ENCODE measurements at places on chromosomes 2 and 18.

DNA sequence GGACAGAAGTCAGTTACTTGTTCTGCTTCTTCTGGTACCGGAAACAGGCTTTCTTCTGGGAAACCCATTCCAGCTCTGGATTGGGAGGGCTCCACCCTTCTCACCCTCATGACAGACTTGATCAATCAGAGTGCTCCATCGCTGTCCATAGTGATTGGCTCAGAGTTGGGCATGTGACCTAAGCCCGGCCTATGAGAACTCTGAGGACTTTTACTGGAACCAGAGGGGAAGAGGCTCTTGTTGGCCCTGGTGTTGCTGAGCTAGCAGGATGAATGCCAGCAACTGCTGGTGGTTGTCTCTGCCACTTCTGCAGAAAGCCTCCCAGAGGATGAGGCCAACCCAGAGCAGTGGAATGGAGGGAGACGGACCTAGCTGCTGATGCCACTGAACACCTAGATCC is 33.3 kb downstream of the TMEM37 start:
- no peak for DNase-seq

DNA sequence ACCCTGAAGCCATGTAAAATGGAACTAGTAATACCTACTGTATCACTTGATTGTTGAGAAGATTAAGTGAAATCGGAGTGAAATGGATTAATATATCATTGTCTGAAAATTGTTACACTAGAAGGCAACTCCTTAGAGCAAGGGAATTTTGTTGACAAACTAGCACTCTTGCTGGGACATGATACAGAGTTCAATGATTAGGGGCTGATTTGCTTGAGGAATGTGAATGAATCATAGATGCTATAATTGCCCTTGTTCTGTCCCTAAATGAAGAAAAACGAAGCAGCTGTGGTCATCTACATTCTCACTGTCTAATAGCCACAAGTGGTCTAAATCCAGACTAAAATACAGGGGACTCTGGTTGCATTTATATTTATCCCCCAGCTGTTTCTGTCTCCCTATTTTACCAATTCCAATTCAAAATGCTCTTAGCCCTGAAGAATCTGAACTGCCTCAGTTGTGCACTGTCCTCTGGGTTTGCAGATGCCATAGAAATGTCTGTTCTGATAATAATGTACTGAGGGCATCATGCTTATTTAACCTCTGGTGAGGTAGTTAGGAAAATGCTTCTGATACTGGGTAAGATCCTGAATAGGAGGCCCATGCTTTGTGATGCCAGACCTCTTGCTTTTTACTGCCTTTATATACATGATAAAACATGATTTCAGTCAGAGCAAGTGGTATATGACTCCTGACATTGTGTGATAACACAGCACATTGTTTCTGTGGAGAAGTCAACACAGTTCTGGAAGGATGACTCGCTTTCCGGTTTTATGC is 382.1 kb downstream of the NRXN1 start:
- DNase-seq, result no peak

DNA sequence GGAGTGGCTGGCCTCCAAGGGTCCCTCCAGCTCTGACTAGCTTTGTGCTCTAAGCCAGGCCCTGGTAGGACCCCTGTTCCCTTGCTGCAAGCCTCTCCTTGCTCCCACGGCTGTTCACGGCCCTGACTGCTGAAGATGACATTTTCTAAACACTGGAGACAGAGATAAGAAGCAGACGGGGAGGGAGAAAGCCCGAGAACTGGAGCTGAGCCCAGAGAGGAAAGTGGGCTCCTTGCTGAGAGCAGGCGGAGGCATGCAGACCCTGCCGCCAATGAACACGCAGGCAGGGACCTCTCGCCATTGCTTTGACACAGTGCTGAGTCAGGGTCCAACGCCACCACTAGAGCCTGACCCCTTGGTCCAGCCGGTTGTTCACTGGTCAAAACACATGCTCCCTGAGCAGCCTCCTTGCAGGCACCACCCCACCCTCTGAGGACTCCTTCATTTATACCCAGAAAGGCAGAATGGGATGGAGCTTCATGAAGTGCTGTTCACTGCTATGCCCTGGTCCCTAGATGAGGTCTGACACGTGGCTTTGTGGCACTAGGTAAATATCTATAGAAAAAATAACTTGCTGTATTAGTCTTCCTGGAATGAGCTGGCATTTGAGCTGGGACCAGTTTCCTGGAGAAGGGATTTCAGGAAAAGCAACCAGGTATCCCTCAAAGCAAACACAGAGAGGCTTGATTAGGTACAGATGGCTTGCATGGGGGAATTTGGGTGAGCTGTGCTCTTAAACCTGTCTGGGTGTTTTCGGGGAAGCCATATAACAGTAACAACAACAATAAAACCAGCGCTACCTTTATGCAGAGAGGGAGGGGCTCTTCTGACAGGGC is 65.7 kb downstream of the MCFD2 start:
- DNase-seq, result no peak

DNA sequence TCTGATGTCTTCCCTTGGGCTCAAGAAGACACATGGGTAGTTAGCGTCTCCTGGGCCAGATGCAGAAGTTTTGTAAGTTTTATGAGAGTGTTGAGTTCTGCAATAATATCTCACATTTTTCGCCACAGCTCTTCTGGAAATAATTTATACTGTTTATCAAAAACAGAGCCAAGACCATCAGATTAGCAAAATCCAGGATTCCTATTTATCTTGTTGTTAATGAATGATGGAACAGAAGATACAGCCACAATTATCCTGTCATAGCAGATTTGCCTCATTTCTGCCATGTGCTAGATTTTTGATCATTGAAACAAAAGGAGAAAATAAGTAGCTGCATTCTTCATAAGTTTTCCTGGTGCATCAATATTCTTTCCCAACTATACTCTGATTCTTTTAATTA is 1048.6 kb upstream of the KLHL29 start:
- DNase-seq, result no peak

GRCh38 chr2:25268139-25268538 is 73.6 kb downstream of the DNMT3A start:
- DNase-seq, result no peak

- no peak for DNase-seq
Observed at GRCh38 chr18:63472380-63472779, 4.4 kb upstream of the SERPINB5 start.

- no peak for DNase-seq
Observed at GRCh38 chr2:30209227-30209626, 22.1 kb upstream of the LBH start.

GRCh38 chr2:65464604-65465003 is 32.2 kb upstream of the SPRED2 start:
- no peak for DNase-seq

DNA sequence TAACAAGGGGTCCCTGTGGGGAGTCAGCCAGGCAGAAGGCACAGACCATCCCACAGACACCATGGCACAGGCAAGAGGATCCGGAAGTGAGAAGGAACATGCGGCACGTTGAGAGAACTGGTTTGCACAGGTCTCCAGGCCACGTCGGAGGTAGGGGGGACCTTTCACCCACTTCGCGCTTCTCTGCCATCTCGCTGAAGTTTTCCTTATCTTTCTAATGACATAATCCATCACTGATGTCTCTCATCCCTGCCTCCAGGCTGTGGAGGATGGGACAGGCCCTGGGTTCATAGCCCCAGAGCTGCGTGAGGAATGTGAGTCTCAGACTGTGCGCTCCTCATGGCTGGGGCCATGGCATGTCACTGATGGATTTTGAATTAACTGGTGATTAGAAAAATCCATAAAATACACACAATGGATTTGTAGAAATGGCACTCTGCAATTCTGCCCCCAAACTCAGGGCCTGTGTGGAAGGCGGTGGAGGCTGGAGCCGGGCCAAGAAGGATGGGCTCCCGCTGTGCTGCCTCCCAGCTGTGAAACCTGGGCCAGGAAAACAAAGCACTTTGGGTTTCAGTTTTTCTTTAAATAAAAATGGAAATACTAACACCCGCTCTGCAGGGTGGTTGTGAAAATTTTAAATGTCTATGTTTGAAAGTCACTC is 113.3 kb upstream of the ALKAL2 start:
- DNase-seq, result no peak

GRCh38 chr2:10346929-10347561 is 44.3 kb downstream of the HPCAL1 start:
- DNase-seq, result no peak

DNA sequence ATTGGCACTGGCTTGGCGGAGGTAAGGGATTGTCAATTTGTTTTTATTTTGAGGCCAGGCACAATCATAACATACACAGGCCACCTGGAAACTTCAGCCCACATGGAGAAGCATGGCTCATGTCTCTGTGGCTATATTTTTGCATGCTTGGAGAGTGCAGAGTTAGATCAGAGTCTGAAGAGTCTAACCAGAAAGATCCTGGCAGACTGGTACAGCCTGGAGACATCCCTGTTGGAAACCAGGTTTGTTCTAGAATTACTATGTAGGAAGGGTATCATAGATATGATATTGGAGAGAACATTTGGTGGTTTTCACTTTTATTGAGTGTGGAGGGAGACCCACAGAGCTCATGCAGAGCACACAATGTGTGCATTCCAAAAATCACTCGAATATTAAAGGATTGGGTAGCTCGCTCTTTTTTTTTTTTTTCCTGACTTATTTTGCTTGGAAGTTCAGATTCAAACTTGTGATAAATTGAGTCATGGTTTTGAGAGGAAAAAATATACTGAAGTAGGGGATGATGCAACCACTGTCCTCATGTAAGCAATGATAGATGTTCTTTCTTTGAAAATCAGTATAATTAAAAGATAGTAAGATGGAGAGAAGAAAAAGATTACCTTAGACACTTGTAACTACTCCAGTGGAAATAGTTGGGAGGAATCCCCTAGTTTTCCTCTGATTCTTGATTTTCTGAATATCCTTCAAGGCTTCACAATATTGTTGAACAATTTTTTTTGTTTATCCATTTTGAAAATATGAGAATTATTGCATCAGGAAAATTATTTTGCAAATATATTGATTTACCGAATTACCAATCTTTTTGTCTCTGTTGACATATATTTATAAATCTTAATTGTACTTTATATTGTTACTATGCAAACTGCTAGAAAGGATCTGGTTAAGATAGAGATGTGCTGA is 185.7 kb upstream of the ZEB2 start:
- no peak for DNase-seq

- DNase-seq, result no peak
Observed at GRCh38 chr2:78260861-78261260, 738.7 kb upstream of the LRRTM4 start.
